ENCODE measurements at places on chromosomes 7 and 10.

GRCh38 chr10:130497056-130498010, 361.1 kb downstream of the GLRX3 start:
- no peak for DNase-seq

DNA sequence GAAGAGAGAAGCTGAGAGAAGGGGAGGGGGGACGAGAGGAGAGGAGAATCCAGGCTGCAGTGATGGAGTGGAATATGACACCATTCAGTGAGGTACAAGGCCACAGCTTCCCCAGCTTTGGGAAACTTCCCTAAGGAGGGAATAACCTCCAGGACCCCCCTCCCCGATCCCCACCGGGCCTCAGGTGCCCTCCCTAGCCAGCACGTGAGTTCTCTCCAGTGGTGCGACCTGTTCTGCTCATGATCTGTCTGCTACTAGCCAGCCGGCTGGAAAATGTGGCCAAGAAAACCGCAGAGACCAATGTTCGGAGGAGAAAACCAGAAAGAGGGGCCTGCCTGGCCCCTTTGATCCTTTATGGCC, 39.9 kb upstream of the AGK start:
- DNase-seq, result no peak

DNA sequence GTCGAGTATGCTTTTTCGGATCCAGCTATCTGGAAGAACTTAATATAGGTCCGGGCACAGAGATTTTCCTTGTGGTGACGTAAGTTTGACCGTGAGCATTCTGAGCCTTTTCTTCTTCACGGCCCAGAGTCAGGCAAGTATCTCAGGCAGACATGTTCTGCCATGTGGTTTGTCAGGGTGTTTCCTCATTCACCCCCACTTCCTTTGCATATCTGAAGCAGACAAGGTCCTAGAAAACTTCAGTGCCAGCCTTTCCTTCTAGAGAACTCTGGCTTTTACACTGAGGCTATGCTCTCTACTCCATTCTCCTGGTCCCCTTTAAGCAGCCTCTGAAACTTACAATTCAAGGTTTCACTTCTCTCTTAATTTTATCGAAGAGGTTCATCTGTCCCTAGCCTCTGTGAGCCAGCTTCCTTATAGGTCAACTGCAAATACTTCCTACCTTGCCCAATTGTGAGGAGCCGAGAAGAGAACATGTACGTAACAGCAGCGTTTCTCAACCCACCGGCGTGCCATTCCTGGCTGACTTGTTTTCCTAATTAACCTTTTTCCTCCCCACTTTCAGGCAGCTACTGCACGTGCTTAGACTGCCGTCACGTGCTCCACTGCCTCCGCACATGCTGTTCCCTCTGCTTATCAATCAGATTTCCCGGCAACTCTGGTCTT, 47.3 kb downstream of the CDCA7L start:
- no peak for DNase-seq

- no peak for DNase-seq
These were observed 236.3 kb upstream of the DKK1 start for GRCh38 chr10:52077814-52078213.

- DNase-seq, result no peak
These were observed 77.4 kb downstream of the VOPP1 start for GRCh38 chr7:55494951-55495350.

DNA sequence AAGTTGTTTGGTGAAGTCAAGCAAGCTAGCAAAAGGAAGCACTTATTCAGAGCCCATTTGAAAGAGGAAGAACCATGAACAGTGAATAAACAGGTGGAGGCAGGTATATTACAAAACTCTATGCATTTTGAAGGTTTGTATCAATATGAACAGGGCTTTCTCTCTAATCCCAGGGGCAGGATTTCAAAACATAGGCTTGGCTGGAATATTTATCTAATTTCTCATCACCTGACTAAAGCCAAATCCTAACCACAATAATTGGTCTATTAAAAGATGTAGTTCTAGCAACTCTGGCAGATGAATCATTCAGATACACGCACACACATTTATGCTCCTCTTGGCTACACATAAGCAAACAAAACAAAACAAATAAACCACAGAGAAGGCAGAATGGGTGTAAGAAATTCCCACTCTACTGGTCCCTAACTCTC, 554.4 kb downstream of the INHBA start:
- no peak for DNase-seq

DNA sequence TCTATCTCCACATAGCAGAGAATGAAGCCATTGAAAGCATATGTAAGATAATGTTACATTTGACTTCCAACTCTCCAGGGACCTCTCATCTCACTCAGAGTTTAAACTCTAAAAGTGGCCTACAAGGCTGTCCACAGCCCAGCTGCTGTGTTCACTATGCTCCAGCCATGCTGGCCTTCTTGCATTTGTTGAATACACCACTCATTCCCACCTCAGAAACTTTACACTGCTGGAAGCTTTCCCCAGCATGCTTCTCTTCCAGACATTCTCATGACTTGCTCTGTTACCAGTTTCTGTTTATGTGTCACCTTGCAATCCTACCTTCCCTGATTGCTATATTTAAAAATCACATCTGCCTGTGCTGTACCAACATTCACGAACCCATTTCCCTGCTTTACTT, 167.2 kb downstream of the WNT2 start:
- no peak for DNase-seq

DNA sequence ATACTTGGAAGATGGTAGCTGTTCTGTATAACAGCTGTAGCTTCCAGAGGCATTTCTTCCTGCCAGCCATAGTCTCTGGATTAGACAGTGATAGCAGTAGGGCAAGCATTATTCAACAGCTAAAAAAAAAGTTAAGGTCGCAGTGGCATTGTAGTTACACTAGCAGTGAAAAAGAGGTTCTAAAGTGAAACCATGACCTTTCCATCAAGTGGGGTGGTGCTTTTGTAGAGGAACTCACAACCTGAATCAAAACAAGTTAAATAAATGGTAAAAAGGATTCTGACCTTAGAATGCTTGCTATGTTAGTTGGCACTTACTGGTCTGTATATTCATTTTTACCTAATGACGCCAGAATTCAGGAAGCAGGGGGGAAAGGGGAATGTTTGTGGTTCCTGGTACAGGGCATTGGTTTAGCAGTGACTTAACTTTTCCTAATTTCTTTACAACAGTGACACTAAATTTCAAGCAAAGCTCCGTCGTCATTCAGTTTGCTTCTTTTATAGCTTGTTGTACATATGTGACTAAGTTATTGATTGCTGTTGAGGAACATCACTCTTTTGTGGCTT, 55.0 kb downstream of the GBF1 start:
- no peak for DNase-seq

DNA sequence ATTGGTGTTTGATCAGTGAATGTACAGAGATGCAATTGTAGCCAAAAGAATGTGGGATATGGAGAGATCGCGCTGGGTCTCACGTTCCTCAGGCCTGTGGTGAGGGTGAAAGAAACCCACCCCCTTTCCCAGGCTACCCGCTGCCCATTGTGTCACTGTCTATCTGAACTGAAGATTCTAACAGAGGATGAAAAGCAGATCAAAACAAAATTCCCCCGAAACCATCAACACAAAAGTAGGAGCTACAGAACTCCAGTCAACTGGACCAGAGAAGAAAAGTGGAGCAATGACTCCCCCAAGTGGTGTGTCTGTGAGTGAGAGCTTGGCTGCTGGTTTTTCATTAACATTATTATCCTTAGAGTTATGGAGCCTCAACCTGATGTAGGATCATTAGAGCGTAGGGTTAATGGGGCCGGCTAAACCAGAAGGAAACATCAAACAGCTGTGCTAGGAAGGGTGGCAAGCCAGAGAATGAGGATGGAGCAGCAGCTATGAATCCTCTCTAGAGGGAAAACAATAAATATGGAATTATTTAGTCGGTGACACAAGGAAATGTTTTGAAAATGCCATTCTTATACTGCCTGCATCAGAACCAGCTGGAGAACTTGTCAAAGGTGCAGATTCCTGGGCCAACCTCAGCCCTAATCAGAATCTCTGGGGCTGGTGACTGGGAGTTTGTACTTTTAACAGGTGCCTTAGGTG, 38.3 kb downstream of the AKR1B1 start:
- DNase-seq, result peak; percentile 46

- DNase-seq, result no peak
These were observed 186.1 kb downstream of the HERPUD2 start for GRCh38 chr7:35508623-35509400.

GRCh38 chr10:98664329-98665042, 217.8 kb upstream of the HPS1 start:
- DNase-seq, result no peak

- DNase-seq, result no peak
These were observed 394.3 kb upstream of the PODXL start for GRCh38 chr7:131950758-131951157.

DNA sequence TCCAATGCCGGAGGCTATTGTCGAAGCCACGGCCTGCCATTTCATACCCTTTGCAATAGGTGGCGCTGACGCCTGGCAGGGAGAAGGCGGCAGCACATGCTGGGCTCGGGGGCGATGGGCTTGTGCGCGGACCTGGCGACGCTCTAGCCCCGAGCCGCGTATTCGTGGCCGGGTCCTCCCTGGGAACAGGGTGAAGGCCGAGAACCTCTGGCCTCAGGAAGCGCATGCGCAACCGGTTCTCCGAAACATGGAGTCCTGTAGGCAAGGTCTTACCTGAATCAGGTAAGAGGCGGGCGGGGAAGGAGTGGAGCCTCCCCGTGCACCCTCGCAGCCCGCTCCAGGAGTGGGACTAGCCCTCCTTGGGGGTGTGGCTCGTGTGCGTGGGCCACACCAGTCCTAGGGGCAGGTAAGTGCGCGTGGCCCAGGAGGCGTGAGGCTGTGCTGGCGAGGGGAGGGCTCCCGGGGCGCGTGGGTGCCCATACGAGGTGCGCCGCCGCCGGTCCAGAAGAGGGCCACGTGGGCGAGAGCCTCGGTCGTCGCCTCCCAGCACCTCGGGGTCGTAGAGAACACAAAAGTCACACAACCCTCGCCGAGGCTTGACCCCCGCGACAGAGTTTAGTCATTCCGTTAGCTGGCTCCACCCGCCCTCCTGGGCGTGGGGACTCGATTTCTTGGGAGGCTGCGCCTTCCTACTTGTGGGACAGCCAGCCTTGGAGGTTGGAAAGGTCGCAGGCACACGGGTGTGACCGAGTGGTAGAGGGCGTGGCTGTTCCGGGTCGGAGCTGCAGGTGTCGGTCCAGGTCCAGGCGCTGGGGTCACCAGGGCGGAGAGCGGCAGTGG, 5.6 kb upstream of the MEST start:
- peak; percentile 55 for DNase-seq

DNA sequence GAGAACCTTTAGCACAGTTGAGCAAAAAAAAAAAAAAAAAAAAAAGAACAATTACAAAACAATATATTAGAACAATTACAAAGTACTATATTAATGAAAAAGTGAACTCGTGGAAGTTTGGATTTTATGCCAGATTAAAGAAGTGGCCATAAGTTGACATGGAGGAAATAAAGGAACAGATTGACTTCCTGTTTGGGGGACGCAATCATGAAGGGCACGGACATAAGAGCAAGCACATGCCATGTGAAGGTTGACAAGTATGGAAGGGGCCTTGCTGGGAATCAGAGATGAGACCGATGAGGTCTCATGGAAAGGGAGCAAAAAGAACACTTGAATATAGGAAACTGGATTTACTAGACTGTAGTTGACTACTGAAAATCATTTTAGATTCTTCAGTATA, 61.7 kb downstream of the ICA1 start:
- DNase-seq, result no peak

DNA sequence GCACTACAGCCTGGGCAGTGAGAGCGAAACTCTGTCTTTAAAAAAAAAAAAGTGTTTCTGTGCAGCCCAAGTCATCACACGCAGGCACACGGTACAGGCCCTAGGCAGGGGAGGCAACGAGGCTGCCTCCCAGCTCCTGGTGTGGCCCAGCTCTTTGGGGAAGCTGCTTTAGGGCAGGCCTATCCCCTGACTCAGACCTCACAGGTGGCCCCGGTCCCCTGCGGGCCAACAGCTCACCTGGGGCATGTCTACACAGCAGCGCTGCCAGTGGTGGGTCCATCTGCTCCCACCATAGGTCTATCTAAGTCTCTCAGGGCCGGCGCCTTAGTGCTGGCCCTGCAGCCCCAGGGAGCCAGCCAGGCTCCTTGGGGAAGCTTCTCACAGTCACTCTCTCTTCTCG, 31.4 kb downstream of the ZAN start:
- no peak for DNase-seq

All from D721Med (cell line).